ENCODE measurements at places on chromosomes 5 and 9. TPM values are rescaled to one million over a fixed set of nuclear protein-coding genes. Genes with fewer than 3 reads are reported as not detected.

TSSK1B gene
- total RNA-seq = not detected

SPATA31D4 gene
- not detected for total RNA-seq

EGFL7 gene
- 16.5 TPM for total RNA-seq

SEMA6A gene
- 75.3 TPM for total RNA-seq

C5orf58 gene
- total RNA-seq = not detected

ARL14EPL gene
- total RNA-seq = not detected

ZFP2 gene
- 14.5 TPM for total RNA-seq

FABP6 gene
- total RNA-seq = 0.50 TPM

REEP2 gene
- 17.4 TPM for total RNA-seq

PTGES gene
- 2.9 TPM for total RNA-seq

DNA sequence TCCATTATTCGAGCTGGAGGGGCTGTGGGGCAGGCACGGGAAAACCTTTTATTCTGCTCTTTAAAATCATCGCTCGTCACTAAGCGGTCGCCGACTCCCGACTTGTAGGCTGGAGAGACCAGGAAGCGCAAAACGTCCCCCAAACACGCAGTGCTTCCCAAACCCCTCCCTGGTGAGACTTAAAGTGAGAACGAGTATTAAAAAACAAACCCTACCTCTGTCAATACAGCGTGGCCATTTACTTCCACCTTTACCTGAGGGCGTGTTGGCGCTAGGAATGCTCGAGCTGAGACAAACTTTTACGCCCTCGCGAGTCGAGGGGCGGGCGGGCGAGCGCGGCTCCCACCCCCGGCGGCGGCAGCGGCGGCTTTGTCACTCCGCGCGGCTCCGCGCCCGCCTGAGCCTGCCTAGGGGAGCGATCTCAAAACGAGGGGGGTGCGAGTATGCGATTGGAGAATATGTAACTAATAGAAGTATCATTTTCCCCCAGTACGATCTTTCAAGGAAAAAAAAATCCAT, at the start of gene NR2F1-AS1:
TSS of gene NR2F1-AS1 (minus strand) at position 293 of the 519 bp plus-strand sequence.
- DNase-seq = peak; percentile 42

DNA sequence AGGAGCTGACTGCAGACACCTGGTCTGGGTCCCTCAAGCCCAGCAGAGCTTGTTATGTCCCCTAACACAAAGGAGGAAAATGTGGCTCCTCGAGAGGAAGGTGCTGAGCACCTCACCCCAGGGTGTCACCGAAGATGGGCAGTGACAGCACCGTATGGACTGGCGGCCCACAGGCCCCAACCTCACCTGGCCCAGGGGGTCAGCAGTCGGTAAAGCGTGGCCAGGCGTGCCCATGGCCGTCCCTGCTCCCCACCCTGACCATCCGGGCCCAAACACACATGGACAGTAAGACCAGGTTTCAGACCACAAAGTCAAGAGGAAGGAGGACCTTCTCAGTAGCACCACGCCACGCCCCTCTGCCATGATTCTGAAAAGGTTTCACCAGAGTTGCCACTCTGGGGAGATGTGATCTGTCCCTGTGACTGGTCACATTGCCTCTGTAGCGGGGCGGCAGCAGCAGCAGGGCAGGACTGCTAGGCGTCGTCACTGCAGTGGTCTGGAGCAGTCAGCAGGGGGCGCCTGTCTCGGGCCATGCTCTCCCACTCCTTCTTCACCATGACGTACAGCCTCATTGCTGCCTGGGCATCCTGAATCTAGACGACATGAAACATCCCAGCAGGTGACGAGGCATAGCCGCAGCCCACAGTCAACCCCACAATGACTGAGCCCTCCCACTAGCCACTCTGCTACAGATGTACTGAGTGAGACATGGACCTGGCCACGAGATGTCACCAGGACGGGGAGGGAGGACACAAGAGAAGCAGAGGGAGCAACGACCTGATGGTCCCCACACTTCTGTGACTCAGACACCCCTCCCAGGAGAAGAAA, 11.1 kb downstream of the REXO4 start:
- DNase-seq = peak; percentile 77

DNA sequence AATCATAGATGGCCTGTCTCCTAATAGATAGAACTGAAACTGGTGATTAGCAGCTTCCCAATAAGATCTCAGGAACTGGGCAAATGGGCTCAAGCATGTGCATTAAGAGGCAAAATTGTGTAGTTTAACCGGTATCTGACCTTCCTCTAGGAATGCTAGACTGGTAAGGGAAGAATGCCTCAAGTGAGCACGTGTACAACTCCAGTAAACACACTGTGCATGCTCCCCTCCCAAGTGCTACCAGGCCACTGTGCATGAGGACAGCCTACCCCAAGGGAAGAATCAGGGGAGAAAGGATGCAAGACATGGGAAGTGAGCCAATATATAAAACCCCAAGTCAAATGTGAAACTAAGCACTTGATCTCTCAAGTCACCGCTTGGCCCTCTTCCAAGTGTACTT, 1157.4 kb upstream of the CDH18 start:
- no peak for DNase-seq

- DNase-seq = no peak
Measured at GRCh38 chr9:13520069-13520468, 240.6 kb upstream of the MPDZ start.

- DNase-seq = peak; percentile 21
Measured at GRCh38 chr9:130474106-130474505, 29.3 kb downstream of the ASS1 start.

- DNase-seq = no peak
Measured at GRCh38 chr5:157778121-157778805, 34.8 kb downstream of the LSM11 start.

- no peak for DNase-seq
Measured at GRCh38 chr5:131637694-131638093, 2.7 kb upstream of the RAPGEF6 start.

- peak; percentile 94 for DNase-seq
Measured at GRCh38 chr5:11904265-11904906, at the start of gene CTNND2. Gene CTNND2, minus strand, starts transcription at chr5:11904446. Its CDS starts 593 bp downstream, at chr5:11903853.

DNA sequence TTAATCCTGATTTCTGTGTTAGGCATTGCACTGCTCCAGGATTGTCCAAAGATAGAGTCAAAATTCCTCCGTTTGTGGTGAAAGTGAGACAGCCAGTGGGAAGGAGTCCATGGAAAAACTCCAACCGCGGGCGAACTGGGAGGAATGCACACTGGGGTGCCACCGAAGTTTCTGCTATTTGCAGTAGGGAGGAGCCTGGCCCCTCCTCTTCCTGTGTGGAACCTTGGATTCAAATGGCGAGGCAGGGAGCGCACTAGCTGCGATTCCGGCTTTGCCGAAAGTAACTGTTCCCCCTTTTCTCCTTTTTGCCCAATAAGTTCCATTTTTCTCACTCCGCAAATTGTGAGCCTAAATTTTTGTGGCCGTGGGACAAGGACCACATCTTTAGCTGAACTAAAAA, 9.3 kb downstream of the BAAT start:
- no peak for DNase-seq

- no peak for DNase-seq
Measured at GRCh38 chr5:170306381-170306831, 8.8 kb upstream of the LCP2 start.

GRCh38 chr9:2595973-2596372, 25.6 kb upstream of the VLDLR start:
- DNase-seq = no peak

All from neural progenitor cell (in vitro differentiated cells).